NCI-H2107 (cell line): ENCODE measurements at places on chromosomes 2 and 18.

GRCh38 chr2:18934886-18935285 is 345.5 kb upstream of the NT5C1B start:
- DNase-seq = no peak

DNA sequence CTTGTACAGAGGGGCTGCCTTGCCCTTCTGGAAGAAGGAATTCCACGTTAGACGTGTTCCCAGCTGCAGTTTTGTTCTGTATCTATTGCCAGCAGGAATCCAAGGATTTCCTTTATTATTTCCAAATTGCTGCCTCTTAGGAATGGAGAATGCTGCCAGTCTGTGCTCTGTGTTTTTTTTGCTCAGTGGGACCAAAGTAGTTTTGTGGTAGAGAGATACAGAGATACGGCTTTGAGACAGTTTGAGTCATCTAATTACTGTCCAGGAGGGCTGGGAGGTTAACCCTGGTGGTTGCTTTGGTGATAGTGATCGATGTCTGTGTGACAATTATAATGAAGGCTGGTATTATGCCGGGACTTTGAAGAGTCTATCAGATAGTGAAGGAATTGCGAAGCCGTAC is 26.3 kb downstream of the ASAP2 start:
- no peak for DNase-seq

GRCh38 chr2:36493306-36493705 is 104.7 kb downstream of the FEZ2 start:
- DNase-seq = no peak

DNA sequence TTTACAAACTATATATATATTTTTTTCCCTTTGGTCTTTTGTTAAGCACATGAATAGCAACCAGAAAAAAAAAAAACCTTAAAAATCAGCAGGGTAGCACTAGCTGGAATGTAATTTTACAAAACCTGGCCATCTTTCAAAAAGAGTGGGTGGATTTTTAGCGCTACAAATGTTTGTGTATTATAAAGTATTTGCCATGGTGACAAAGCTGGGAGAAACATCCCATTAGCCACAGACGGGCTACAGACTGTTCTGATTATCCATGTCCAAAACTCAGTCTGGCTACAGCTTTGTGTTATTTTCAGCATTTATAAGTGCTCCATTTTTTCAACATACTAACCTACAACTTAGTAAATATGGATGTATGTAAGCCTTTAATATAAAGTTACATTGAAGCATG is 249.5 kb upstream of the TANK start:
- no peak for DNase-seq

DNA sequence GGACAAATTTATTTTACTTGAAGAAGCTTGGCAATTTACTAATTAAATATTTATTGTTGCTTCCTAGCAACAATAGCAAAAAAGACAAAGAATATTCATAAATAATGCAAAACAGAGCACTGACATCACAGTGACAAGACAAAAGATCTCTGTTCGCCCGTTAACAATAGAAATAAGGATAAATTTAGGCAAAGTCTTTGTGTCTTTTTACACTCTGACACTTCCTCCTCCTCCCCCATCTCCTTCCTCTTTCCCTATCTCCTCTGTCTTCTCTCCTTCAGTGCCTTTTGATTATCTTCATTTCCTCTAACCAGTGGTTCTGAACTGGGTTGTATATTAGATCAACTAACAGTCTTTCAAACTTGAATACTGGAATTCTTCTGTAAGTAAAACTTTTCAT is 808.4 kb downstream of the ERBB4 start:
- DNase-seq = no peak

GRCh38 chr18:41587976-41588375 is 367.1 kb upstream of the PIK3C3 start:
- no peak for DNase-seq
